NCI-H187 treated with DMSO at 0.1 percent for 48 hours (cell line): ENCODE measurements at places on chromosomes 7 and 10.

GRCh38 chr10:61078542-61079275 is 134.7 kb upstream of the RHOBTB1 start:
- no peak for DNase-seq

GRCh38 chr7:36637417-36637816 is 86.9 kb downstream of the AOAH start:
- DNase-seq, result no peak

- no peak for DNase-seq
These were observed 38.1 kb downstream of the LDB3 start for GRCh38 chr10:86706401-86706841.

- DNase-seq, result no peak
These were observed 51.4 kb upstream of the DLG5 start for GRCh38 chr10:77977934-77978333.

DNA sequence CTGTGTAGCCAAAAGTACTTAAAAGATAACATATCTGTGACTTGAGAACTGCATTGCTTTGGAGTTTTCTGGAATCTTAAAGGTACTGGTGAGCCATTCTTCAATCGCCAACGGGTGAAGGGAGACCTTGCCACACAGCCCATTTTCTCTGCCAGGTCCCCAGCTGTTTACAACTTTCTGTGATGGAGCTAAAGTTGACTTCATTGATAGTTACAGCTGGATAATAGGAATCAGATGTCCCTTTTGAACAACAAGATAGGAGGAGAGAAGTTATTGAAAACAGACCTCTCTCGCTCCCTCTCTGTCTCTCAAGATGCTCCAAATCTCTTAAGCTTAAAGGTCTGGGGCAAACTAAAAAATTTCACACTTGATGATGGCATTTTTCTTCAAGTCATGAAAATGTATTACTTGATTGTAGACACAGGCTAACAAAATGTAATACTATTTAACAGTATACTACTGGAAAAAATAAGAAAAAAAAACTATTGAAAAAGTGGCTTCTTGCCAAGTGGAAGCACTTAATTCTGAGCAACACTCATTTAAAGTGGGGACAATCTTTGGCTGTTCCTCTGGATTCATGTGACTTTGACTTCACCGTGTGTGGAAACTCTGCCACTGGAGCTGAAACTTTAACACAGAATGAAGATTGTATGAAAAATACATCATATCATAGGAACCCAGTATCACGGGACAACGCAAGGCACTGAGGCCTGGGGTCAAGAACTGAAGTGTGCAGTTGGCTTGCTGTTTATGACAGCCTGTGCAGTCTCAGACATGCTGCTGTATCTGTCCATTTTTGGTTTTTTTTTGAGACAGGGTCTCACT is 78.4 kb upstream of the AFAP1L2 start:
- DNase-seq, result no peak

- no peak for DNase-seq
These were observed 87.0 kb downstream of the SGMS1 start for GRCh38 chr10:50536617-50537240.

- DNase-seq, result no peak
These were observed 117.3 kb downstream of the SVIL start for GRCh38 chr10:29517352-29517923.

- no peak for DNase-seq
These were observed 94.2 kb downstream of the HIP1 start for GRCh38 chr7:75644589-75644988.

DNA sequence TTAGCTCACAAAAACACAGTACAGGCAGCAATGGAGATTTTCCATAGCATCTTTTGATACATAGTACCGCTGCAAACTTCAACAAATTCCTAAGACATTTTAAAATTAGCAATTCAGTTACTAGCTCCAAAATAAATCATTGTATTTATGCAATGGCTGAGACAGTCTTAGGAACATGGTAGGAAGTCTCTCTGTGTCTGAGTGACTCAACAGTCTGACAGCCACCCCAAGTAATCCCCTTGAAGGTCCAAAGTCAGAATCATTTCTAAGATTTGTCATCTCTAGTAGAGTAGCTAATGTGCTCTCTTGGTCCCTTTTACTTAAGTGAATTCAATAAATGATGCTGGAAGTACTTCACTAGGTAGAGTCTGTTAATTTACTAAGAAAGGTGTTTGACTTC is 93.8 kb upstream of the NOBOX start:
- no peak for DNase-seq

GRCh38 chr10:13773496-13774170 is 186.9 kb downstream of the PRPF18 start:
- no peak for DNase-seq

DNA sequence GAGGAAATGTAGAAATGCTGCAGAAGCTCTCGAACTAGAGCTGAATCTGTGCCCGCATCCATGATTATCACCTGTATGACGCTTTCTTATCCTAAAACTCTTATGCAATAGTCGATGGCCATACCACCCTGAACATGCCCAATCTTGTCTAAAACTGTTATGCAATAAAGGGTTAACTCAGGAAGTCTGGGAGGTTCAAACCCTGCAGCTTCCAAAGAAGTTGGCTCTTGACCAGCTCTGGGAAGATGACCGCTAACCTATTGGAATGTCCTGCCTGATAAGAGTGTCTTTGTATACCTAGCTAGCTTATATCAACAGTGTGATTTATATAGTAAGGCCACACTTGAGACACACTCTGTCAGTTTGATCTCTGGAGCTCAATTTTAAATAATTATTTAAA is 3.4 kb upstream of the C10orf88 start:
- DNase-seq, result no peak

DNA sequence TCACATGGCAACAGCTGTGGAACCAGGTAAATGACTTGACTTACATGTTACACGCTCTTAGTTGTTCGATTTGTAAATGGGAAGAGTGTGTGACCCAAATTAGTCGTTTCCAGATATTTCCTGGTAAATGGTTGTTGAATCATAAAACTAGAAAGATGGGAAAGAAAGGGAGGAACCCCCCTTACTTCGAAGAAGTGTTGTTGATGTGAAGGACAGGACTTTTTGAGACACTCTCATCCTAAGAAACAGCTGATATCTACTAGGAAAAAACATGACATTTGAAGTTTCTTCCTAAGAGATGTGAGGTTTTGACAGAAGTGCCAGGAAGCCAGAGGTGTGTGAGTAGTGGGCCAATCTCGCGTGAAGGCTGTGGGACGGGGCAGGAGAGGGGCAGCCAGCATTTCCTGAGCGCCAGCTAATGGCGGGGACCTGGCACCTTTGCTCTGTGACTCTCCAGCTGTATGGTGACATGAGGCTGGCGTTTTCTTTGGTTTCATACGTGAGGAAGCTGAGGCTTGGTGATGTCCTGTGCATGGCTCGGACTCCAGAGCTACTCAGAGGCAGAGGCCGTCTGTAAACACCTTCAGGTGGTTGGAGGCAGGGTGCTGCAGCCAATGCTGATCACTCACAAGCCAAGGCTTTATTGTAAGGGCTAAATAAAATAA is 53.7 kb downstream of the IKZF1 start:
- DNase-seq, result no peak

DNA sequence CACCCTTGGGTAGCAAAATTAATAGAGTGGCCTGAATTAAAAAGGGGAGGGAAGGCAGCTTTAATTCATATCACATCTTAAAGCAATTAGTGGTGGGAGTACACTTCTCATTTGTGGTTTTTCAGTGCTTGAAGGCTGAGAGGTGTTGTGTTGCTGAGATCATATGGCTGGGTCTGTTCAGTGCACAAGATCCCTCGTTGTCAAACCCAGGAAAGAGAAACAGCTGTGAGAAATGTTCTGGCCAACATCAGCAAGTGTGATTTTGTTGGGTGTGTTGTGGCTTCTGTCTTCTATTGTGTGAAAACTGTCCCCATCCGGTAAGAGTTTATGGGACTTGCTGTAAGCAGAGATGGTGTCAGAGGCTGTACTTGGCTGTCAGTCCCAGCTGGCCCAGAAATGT is 197.9 kb upstream of the BMPER start:
- DNase-seq, result no peak

GRCh38 chr7:44935583-44935982 is 43.2 kb downstream of the MYO1G start:
- DNase-seq, result no peak

DNA sequence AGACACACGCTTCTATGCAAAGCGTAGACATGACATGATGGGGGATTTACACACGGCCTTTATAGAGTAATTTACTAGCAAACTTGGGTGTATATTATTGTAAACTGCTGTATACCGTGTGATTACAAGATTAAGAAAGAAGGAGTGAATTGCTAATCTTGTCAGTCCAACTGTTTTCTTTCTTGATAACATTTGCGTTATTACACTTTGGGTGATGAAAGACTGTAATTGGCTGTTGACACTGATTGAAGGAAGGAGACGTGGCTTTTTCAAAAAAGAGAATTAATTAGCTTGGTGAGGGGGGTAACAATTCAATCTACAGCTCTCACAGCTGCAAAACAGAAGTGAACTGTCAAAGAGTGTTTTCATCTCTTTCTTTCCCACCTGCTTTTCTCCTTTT is 32.7 kb downstream of the SLC35B4 start:
- DNase-seq, result no peak
